NCI-H1048 (cell line): ENCODE measurements at places on chromosomes 11 and 22.

- no peak for DNase-seq
Measured at GRCh38 chr11:47148903-47149531, 27.7 kb downstream of the ARFGAP2 start.

- no peak for DNase-seq
Measured at GRCh38 chr11:68816917-68817419, 24.7 kb downstream of the CPT1A start.

- no peak for DNase-seq
Measured at GRCh38 chr11:125163431-125164063, 1.0 kb upstream of the PKNOX2 start.

DNA sequence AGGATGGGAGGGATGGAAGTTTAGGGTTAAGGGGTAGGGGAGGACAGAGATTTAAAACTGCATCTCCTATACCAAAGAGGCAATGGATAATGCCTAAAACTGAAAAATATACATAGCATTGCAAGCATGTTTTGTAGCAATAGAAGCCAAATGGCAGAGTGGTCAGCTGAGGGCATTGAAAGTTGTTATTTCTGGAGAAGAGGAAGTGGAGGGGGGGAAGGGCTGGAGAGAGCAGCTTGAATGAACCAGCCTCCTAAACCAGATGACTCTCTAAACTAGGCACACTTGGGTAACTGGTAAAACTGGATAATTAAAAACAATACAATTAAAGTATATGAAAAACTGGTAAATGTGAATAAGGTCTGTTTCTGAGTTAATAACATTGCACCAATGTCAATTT, 70.3 kb upstream of the TP53I11 start:
- DNase-seq = no peak

DNA sequence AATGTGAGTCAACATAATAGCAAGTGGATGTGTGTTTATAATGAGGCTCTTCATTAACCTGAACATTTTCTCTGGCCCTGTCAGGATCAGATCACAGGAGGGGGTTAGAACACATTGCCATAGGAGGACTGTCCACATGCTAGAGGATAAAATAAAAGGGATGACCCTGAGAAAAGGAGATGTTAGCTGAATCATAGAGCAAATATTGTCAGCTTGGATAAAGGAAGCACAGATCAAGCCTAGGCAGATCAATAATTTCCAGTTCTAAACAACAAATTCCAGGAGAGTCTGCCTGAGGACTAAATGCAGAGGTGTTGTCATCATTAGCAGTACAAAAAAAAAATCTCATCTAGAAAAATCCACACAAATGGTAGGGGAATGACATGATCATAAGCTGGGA, 337.9 kb downstream of the LRRC4C start:
- no peak for DNase-seq

DNA sequence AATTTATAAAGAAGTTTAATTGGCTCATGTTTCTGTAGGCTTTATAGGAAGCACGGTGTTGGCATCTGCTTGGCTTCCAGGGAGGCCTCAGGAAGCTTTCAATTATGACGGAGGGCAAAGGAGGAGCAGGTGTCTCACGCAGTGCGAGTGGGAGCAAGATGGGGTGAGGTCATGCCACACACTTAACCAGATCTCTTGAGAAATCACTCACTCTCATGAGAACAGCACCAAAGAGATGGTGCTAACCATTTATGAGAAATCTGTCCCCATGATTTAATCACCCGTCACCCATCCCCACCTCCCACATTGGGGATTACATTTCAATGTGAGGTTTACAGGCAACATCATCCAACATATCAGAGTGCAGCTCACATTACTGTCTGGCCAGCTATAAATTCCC, 103.5 kb downstream of the ARHGAP8 start:
- DNase-seq = no peak

DNA sequence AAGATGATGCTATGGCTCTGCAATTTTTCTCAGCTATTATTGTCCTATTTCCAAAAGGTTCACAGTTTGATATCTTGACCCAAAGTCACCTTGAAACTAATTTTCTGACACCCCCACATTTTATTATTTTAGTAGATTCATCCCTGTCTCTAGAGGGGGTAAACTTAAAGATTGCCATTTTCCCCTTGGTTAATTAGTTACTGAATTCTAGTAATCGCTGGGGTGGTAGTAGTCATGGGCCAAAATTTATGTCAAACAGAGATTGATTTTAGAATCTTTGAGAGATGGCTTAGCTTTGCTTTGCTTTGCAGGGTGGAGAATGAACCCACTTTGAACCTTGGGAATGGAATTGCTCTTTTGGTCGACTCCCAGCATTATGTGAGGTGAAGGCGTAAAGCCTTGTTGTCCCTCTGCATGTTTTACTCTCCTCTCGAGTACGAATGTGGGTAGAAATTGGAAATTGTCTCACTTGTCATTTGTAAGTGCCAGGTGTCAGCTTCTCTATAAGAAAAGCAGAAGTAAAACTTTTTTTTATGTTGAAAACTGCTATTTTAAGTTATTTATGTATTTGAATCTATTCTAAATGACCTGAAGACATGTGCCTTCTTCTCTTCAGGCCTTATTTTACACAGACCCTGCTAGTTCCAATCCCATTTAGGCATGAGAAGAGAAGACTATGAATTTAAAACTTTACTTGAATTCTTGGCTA, 42.4 kb upstream of the RCE1 start:
- no peak for DNase-seq

DNA sequence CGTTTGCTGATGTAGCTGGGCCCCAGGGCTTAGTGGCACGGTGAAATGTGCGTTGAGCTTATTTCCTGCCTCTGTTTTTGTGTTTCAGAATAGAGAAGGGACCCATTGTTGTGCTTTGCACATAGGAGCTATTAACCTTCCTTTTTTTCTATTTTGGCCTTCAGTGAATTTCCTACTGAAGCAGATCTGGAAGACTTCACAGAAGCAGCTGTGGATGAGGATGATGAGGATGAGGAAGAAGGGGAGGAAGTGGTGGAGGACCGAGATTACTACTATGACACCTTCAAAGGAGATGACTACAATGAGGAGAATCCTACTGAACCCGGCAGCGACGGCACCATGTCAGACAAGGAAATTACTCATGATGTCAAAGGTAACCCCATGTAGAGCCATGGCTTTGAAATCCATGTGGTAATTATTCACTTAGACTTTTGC, 37.4 kb upstream of the ST14 start:
- DNase-seq = no peak

DNA sequence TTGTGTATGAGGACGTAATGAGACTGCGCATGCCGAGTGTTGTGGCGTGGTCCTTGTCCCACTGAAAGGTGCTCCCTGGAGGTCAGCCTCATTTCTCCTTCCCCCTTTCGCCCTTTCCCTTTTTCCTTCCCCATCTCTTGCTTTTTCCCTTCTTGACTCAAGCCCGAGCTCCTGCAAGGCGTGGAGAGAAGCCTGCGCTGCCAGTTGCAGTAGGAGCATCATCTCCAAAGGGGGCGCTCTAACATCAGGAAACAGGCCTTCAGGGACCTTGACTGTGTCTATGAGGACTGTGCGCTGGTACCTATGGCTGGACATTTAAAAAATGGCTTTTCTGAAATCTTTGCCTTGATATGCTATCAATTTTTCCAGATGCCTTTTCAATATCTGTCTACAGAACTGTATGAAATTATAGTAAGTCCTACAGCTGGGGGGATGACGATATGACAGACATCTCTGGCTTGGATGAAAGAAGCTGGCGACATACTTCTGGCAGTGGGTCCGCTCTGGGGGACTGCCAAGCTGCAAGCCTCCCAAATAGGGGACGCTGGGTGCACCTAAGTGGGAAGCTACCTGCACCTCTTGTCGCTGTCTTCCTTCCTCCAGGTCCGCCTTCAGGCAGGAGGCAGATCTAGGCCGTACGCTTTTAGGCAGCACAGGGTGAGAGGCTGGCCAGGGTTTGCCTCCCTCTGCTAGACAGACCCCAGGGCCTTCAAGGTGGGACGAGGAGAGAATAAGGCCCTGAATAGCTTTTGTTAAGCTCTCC, 96.5 kb downstream of the NXPE2 start:
- DNase-seq = peak; percentile 10

DNA sequence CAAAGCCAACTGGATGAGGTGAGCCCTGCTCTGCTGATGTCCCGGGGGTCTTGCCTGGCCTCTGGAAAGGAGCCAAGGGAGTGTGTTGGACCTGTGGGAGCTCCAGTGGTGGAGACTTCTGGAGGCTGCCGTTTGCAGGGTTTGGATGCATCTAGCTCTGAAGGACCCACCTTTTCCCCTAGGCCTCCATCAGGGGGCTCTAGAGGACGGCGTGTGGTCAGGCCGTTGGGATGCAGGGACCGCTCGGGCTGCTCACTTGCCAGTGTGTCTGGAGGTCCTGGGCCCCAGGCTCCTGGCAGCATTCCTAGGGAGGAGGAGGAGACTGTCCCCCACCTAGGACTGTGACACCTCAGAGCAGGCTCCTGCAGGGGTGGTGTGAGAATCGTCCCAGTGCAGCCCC, 58.3 kb downstream of the PRDM11 start:
- DNase-seq = no peak

DNA sequence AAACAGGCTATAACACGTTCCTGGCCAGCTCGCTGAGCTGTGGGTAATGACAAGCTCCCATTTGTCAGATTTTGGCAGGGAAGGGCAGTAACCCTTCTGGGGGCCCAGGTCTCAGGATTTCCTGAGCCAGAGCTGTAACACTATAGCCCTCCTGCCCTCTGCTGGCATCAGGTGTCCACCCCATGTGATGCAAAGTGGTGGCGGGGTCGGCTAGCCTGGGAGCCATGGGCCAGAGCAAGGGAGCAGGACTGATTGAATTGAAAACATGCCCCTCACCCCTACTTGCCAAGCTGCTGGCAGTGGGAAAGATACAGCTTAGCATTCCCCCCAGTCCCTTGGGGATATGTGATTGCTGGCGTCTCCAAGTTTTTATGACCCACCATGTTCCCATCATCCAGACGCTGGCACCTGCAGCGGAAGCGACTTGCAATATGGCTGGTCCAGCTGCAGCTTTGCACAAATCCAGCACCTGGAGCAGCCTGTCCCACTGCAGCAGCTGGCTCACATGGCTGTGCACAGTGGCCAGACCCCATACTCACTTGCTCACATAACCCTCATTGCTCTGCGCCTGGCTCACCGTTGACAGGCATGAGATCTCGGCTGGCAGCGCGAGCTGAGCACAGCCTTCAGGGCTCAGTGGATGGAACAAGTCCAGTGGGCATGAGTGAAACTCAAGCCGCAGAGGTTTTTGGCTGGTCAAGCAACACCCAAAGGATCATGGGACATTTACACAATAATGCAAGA, 1147.8 kb downstream of the JRKL start:
- no peak for DNase-seq

- no peak for DNase-seq
Measured at GRCh38 chr11:61082931-61083531, 19.3 kb upstream of the CD5 start.

- DNase-seq = no peak
Measured at GRCh38 chr11:71329165-71329510, 76.8 kb upstream of the SHANK2 start.

- no peak for DNase-seq
Measured at GRCh38 chr11:50412832-50413231, 380.2 kb downstream of the OR4C45 start.

DNA sequence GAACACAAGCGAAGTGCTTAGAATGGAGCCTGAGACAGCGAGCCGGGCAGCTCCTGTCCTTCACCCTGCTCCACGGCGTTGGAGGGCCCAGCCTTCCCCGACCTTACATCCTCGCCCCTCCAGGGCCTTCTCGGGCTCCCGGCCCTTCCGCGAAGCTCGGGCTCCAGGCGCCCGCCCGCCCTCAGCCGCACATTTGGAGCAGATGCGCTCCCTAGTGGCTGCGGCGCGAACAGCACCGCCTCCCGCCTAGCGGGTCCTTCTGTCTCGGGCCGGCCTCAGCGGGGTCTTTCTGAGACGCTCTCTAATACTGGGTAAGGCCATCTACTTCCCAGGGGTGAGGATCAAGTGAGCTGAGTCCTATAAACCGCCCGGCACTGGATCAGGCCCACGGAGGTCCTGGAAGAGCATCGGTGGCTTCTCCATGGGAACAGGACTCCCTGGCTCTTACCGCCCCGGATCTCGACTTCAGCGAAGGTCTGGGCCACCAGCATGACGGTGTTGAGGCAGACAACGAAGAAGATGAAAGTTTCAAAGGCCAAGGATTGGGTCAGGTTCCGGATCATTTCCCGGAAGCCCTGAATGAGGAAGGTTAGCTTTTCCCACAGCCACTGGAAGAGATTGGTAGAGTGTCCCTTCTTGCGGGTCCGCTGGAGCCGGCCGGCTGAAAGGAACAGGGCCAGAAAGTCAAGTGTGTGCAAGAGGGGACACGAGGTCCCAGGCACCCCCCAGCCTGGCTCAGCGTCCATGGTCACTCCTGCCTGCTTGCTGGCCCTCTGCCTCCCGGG, 3.7 kb downstream of the CATSPER1 start:
- peak; percentile 62 for DNase-seq

DNA sequence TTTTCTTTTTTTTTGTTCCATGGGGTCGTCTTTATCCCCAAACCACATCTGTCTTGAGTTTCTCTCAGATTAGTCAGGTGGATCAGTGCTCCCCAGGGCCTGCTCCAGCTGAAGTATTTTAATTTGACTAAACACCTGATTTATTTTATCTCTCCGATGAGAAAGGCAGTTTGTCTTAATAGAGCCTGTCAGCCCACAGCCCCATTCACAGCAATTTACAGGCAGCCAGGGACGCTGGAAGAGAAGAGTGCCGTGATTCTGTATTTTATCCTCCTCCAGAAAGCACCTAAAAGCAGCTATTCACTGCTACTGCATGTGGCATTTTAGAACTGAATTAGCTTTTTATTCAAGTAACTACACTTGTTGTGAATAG, 164.5 kb downstream of the SOX6 start:
- no peak for DNase-seq

DNA sequence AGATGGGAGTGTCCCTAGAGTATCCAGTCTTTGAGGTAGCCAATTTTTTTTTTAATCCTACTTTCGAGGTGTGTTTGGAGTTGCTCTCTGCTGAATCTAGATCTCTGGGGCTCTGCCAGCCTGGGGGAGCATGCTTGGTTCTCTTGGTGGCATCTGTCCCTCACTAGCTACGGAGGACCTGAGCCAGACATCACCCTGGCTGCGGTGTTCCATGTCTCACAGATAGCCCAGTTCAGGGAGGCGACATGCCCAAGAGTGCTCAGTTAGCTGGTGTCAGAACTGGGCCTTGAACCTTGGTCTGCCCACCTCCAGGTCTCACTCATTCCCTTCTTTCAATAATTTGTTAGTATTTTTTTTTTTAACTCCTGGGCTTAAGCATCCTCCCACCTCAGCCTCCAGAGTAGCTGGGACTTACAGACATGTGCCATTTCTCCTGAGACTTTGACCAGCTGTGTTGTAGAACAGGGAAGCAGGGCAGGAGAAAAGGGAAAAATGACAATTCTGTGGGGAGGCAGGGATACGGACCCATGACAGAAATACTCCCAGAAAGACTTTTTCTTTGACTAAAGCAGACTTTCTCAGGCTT, 621 bp downstream of the HMOX1 start:
- no peak for DNase-seq
